Epithelial cell of proximal tubule (primary cell): ENCODE measurements at places on chromosomes 6 and 20.

- no peak for DNase-seq
Observed at GRCh38 chr6:56819604-56820003, 135.3 kb upstream of the BEND6 start.

GRCh38 chr6:159279790-159280277, 110.6 kb downstream of the FNDC1 start:
- no peak for DNase-seq

DNA sequence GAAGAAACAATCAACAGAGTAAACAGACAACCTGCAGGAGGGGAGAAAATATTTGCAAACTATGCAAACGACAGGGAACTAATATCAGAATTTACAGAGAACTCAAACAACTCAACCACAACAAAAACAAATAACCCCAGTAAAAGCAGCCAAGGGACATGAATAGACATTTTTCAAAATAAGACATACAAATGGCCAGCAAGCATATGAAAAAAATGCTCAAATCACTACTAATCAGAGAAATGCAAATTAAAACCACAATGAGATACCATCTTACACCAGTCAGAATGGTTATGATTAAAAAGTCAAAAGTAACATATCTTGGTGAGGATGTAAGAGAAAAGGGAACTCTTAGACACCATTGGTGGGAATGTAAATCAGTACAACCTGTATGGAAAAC, 215.0 kb downstream of the THBS2 start:
- no peak for DNase-seq

- DNase-seq = no peak
Observed at GRCh38 chr6:28742668-28743270, 181.0 kb downstream of the TRIM27 start.

DNA sequence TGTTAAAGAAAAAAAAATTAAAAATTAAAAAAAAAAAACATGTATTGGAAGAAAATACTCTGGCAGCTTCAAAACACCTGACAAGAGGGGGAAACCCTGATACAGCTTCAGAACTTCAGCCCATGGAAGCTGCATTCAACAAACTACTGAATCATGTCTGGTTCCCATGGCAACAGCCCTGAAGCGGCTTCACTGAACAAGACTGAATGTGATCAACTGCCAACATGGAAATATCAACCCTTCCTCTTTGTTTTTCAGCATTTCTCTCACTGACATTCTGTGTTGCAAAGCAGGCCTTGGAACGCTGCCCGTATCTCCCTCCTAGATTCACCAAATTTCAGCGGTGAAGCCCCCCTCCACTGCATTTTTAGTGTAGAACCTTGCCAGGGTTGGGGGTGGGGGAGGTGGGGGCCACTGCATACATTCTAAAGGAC, 91.3 kb upstream of the SHLD1 start:
- DNase-seq = peak; percentile 73

- DNase-seq = peak; percentile 69
Observed at GRCh38 chr20:10555865-10556308, 117.9 kb downstream of the JAG1 start.

GRCh38 chr20:23159947-23160318, 73.8 kb upstream of the CD93 start:
- DNase-seq = no peak

GRCh38 chr6:153966001-153966400, 73.0 kb upstream of the OPRM1 start:
- DNase-seq = no peak

- DNase-seq = no peak
Observed at GRCh38 chr6:42402184-42402583, 49.5 kb downstream of the TRERF1 start.

- no peak for DNase-seq
Observed at GRCh38 chr6:3228771-3229565, 1.5 kb upstream of the TUBB2B start.

DNA sequence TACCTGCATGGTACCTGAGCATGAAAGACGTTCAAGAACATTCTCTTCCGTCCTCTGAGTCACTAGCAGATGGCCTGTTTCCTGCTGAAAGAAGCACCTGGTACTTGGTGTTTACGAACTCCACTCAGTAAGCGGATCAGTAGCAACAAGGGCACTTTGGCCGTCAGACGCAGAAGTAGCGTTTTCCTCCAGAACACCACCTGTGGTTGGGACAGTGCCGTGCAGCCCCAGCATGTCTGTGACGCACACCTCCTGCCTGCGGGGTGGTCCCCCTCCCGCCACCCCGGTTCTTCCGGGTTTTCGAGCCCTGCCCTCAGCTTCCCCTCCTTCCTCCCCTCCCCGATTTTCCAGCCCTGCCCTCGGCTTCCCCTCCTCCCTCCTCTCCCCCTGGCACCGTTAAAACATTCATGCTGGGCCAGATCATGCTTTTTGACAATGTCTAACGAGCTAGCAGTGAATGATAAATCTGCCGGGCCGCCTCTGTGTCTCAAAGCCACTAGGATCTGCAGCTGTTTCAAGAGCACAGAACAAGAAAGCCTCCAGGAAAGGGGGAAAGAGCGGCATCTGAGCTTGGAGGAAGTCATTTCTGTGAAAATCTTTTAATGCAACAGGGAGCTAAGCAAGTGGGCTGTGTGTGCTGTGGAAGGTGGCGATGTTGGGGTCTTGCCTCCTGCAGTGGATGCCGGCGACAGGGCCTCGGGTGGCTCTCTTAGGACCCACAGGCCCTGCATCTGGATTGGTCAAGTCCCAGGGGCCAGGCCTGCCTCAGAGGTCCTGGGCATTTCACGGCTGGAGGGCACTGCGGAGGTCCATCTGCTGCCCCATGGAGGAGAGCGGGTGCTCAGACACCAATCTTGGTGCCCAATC, 207.9 kb downstream of the ERMARD start:
- DNase-seq = no peak
